ENCODE measurements at places on chromosomes 2 and 18.

DNA sequence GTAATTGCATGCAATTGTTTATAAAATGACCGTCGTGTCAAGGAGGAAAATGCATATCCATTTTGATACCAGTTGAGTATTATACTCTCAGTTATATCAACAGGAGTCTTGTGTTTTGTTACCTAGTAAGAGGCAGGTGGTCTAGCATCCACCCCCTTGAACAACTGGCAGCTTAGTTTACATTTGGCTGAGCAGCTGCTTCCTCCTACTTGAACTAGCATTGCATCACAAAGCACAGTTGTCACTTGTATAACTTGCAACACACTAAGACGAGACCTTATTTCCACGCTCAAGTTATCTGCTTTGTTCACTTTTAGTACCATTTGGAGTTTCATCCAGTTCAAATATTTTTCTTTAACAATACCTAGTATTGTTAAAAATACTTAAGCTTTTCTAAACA is 75.4 kb upstream of the UBE2E3 start:
- DNase-seq: no peak

DNA sequence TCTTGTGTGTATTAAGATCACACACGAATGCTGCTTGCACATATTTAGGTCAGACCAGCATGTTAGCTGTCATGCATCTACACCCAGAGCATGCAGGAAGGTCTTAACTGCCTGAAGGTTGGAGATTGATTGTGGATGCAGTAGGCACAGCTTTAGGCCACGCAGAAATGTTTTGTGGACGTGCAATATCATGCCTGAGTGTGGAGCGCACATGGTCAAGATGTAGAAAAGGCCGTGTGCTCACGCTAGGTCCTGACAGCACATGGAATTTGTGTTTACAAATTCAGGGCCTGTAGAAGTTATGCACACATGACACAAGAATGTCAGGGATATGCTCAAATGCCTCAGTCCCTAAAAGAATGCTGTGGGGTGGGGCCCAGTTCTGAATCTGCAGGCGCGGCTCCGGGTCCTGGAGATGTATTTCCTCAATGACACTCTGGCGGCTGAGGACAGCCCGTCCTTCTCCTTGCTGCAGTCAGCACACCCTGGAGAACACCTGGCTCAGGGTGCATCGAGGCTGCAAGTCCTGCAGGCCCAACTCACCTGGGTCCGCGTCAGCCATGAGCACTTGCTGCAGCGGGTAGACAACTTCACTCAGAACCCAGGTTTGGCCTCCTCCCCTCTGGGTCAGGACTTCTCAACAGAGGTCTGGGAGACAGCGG is 27.9 kb downstream of the MARCO start:
- no peak for DNase-seq

DNA sequence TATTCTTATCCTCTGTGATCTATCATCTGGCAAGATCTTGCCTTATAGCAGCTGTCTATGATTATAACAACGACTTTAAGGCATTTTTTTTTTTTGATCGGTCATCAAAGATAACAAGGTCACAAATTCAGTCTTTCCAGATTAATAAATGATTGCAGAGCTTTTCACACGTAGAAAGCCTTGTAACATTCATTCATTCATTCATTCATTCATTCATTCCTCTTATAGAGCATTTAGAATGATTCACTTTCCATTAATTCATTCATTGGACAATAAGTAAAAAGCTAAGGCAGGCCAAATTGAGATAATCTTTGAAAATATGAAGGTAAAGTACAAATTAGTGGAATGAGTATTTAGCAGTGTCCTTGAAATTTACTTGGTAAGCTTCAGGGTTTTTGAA is 223.7 kb downstream of the NUP35 start:
- DNase-seq: no peak

GRCh38 chr18:70228536-70228935 is 23.0 kb upstream of the RTTN start:
- no peak for DNase-seq

DNA sequence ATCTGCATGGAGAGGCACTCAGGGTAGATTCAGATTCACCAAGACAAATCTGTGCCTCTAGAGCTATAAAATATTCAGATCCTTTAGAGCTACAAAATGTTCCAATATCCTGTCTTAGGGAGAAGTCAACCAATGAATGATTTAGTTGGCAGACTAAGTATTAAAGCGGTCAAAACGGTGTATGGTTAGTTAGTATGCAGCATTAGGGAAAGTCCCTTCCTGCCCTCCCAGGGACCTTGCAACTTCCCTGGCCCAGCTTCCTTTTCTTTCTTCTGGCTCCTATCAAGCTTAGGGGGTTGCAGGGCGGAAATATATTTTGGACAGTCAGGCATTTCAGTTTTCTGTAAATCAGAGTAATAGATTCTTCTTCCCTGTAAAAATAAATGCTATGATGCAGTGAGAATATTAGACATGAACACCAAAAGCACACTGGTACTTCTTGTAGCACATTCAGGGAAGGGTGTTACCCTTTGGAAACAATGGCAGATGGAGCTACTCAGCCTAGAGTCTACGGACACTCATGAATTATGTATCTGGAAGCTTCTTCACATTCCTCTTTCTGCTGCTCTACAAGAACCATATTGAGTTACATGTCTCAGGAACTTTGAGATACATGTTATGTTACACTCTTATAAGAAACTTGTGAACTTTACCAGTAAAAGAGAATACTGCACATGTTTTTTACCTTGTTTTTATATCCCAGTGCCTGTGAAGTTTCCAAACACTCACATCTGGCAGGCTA is 45.7 kb downstream of the CCDC93 start:
- DNase-seq: no peak

DNA sequence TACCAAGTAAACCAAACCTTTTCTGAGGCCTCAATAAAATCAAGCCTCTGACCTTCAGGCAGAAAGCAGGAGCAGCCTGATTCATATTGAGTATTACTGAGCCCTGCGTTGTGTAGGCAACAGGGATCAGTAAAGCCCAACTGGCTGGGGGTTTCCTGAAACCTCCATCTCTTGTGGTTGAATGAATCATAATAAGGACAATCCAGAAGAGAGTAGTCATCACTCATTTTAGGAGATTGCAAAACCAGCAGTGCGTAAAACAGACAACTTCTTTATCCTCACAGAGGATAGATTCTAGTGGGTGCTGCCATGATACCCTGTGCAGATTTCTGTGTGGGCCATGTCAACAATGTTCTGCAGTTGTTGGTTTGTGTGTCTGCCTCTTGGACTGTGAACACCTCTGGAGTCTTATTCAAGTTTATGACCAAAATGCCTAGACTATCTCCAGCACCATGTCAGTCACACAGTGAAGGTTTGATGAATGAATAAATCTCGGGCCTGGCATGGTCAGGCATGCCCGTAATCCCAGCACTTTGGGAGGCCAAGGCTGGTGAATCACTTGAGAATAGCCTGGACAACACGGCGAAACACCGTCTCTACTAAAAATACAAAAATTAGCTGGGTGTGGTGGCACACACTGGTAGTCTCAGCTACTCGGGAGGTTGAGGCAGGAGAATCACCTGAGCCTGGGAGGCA is 51.8 kb upstream of the RAB27B start:
- no peak for DNase-seq

DNA sequence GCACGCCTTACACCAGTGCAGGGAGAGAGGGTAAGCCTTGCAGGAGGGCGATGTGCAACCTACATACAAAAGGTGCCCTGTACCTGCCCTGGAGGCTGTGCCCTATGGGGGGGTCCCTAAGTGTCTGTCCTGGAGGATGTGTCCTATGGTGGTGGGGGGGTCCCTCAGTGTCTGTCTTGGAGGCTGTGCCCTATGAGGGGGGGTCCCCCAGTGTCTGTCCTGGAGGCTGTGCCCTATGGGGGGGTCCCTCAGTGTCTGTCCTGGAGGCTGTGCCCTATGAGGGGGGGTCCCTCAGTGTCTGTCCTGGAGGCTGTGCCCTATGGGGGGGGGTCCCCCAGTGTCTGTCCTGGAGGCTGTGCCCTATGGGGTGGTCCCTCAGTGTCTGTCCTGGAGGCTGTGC is 216.6 kb downstream of the HDAC4 start:
- DNase-seq: no peak

DNA sequence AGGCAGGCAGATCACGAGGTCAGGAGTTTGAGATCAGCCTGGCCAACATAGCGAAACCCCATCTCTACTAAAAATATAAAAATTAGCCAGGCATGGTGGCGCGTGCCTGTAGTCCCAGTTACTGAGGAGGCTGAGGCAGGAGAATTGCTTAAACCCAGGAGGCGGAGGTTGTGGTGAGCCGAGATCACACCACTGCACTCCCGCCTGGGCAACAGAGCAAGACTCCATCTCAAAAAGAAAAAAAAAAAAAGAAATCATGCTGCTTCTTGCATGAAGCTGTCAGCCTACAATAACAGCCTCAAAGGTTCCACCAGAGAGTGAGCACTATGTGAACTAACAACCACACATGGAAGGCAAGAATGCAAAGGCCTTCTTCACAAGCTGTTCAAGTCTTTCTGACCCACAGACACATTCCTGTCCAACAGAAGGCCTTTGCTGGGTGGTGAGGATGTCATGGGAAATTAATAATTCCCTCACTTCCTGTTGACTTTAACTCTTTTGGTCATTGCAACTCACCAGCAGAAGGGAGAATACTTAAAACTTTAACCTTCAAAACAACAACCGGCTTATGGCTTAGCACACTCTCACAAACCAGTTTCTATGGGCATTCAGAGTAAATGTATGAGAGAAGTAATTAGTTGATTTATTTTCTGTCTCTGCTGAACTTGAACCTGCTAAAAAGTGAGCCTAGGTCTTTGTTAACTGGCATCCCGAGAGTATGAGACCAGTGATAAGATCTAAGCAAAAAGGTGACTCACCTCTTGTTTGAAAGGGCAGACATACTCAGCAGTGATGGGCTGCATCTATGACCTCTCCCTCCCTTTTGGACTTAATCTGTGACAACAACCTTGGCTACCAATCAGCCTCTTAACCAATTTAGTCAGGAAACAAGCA is 11.8 kb downstream of the PLEKHM3 start:
- DNase-seq: no peak

- no peak for DNase-seq
Observed at GRCh38 chr18:3236470-3236869, 11.1 kb upstream of the MYL12A start.

- no peak for DNase-seq
Observed at GRCh38 chr2:1476617-1477195, 63.4 kb downstream of the TPO start.

GRCh38 chr2:215848698-215849097 is 164.7 kb downstream of the MREG start:
- no peak for DNase-seq

DNA sequence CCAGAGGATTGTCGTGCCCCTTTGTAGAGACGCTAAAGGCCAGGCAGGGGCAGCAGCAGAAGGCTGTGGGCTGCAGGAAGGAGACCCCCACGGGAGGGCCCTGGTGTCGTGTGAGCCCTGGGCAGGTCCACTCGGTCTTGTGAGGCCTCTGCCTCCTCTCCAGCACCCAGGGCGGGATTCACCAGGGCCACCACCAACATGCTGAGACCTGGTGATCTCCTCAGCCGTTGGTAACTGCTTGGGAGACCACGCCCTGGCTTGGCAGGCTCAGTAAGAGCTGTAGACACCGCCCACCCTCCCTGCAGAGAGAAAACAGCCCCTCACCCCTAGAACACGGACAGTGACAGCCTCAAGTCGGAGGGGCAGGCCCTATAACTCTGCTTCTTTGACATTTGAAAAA is 21.1 kb downstream of the MBP start:
- DNase-seq: peak; percentile 0

DNA sequence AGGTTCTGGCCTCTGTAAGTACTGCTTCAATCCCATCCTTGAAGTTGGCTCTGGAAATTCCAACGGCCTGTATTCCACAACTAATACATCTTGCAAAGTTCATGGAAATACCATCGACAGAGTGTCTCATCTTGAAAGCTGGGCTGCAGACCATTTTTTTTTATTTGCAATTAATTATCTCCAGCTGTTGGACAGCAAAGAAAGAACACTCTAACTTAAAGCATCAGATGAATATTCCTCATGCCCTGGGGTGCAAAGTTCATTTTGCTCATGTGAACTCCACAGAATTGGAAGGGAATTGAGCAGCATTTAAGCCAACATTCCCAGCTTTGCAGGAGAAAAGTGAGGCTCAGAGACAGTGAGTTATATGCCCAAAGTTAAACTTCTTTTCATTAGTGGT is 96.5 kb upstream of the PIEZO2 start:
- DNase-seq: no peak

DNA sequence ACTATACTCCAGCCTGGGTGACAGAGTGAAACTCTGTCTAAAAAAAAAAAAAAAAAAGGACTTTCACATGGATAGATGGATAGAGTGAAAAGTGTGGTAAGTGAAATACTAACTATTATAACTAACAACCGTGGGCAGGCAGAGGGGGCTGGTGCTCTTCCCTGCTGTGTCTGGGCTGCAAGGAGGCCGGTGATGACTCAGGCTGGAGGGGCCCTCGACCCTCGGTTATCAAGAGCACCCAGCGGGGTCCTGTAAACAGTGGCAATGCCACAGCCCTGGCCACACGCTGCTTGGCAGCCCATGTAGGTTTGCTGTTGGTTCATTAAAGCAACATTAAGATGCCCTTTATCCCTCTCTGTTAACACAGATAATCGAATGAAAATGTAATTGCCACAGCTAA is 184.8 kb upstream of the RAB12 start:
- no peak for DNase-seq

GRCh38 chr18:72410399-72410798 is 133.7 kb downstream of the CBLN2 start:
- DNase-seq: no peak

GRCh38 chr18:2515908-2516625 is 55.2 kb downstream of the METTL4 start:
- DNase-seq: no peak

DNA sequence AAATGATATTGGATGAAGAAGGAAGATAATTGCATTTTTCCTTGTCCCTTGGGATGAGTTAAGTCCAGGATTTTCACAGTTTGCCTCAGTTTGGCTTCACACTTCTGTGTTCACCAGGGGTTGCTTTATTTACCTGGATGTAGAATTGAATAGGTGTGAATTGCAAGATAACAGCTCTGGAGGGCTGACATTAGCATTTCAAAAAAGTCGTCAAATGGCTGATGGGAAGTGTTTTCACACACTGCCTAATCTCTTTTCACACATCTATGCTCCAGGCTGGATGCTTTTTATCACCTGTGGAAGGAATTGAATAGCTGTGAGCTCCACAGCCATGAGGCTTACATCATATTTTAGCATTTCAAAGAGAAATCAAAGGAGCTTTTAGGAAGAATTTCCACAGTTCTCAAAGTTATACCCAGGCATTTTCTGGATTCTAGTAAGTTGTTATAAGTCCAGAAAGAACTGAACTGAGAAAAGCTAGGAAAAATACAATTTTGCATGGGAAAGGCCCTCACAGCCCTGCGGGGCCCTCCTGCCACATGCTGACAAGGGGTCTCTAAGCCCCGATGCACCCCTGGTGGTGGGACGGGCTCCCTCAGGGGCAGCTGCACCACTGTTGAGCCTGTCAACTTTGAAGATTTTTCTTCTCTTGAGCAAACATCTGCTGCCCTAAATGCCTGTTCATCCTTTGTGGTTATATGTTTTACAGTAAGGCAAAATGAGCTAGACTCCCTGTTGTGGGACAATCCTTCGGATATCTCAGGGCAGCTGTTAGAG is 43.9 kb downstream of the TEX51 start:
- no peak for DNase-seq

- DNase-seq: no peak
Observed at GRCh38 chr2:72180351-72180750, 32.7 kb upstream of the CYP26B1 start.

GRCh38 chr2:233486778-233487552 is 79.6 kb downstream of the USP40 start:
- DNase-seq: no peak

GRCh38 chr2:234867882-234868285 is 83.9 kb upstream of the SH3BP4 start:
- no peak for DNase-seq
